Activated T-helper 1 cell treated with anti-CD3 and anti-CD28 coated beads, Interleukin-2, amount 50 U/mL, for 16 hours (primary cell): ENCODE measurements at places on chromosomes 4 and X.

DNA sequence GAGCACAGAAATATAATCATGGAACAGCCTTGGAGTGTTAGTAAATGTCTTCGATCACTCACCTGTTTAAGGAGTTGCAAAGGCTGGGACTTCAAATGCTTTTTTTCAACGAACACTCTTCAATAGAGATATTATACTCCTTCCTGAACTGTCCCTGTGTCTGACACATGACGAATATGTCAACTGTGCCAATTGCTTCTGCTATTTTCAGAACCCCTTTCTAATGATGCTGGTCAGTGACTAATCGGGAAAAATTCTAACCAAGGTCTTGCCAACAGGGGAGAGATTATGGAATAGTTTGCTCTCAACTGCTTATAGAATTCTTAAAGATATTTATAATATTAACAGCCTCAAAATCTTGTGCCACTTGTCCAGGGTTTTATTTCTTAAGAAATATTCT lies 8.5 kb upstream of the KLHL34 start:
- no peak for DNase-seq

GRCh38 chr4:120062663-120063195 lies 3.9 kb downstream of the MAD2L1 start:
- no peak for DNase-seq

DNA sequence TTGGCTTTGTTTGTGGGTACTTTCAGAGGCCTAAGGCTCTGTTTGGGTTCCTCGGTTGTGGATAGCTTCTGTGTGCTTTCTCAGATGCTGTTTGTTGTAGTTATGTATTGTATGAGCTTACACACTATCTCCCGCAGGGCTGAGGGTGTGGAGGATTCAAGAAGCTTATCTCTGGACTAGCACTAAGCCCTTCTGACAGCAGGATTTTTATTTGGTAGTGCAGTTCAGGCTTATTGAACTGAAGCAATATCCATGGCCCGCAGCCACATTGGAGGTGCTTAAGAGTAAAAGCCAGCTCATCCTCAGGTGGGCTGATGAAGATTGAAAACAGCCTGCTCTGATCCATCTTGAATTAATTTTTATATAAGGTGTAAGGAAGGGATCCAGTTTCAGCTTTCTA lies 128.2 kb downstream of the RASGEF1B start:
- DNase-seq, result no peak

DNA sequence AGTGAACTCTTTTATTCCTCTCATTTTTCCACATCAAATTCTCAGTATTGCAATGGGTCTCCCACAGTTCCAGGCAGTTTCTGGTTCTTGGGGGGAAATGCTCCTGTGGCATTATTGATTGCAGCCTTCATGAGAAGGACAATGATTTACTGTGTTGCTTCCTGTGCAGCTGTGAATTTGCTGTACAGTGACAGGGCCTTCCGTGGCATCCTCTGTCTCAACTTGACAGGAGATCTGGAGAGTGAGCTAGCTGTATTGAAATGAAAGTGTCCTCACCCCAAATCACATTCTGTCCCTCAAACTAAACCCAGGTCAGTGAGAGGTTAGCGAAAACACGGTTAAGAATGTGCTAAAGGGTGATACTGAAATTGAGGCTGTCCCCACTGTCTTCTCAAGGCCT lies 77.1 kb upstream of the ATOH1 start:
- DNase-seq, result no peak

GRCh38 chr4:21801661-21802385 lies 146.7 kb downstream of the KCNIP4 start:
- no peak for DNase-seq

GRCh38 chrX:49243166-49243565 lies 7.9 kb downstream of the CCDC22 start:
- DNase-seq, result no peak

DNA sequence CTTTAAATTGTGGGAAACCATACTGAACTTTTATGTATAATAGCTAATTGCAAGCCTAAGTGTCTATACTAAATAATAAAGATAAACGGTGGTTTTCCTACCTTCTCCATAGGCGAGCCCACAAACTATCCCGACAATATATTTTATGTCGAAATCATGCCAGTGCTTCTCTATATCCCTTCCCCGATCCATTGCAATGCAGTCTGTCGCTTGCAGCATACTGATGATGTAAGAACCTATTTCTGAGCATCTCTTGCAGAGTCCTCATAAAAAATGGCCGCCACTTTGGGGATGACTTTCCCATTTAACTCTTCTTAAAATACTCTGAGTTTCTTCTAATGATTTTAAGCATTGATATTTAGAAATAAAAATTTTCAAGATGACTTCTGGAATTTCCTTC lies 58.1 kb upstream of the TLR3 start:
- no peak for DNase-seq

- DNase-seq, result no peak
Observed at GRCh38 chr4:8754634-8755589, 116.7 kb downstream of the HMX1 start.

- no peak for DNase-seq
Observed at GRCh38 chrX:106168107-106168506, at the start of gene PWWP3B. Gene PWWP3B, plus strand, starts transcription at chrX:106168305. Its CDS starts 37,128 bp downstream, at chrX:106205433.

DNA sequence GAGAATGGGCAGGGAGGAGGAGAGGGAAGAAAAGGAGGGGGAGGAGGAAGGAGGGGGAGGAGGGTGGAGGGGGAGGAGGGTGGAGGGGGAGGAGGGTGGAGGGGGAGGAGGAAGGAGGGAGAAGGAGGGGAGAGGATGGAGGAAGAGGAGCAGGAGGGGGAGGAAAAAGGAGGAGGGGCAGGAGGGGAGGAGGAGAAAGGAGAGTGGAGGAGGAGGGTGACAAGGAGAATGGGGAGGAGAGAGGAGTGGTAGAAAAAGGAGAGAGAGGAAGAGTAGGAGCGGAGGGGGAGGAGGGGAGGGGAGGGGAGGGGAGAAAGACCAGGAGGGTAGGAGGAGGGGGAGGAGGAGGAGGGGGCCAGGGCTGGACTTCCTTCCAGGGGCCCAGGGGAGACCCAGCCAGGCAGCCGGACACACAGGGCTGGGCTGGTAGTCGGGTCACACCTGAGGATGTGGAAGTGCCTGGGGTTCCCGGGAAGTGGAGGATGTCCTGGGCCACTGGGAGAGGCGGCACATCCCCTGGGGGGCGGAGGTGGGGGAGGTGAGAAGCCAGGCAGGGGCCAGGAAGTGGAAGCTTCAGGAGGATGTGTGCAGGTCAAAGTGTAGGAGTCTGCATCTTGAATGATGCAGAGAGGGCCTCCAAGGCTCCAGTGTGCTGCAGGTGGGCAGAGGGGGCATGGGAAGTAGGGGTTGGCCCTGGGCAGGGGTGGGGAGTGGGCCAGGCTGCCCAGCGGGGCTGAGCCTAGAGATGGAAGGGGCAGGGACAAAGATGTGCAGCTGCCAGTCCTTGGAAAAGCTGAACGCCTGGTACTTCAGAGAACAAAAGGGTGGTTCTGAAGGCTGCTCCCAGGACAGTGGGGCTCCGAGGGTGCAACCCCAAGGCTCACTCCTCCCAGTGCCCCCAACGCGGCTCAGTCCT lies 18.8 kb downstream of the IL3RA start:
- DNase-seq, result no peak

DNA sequence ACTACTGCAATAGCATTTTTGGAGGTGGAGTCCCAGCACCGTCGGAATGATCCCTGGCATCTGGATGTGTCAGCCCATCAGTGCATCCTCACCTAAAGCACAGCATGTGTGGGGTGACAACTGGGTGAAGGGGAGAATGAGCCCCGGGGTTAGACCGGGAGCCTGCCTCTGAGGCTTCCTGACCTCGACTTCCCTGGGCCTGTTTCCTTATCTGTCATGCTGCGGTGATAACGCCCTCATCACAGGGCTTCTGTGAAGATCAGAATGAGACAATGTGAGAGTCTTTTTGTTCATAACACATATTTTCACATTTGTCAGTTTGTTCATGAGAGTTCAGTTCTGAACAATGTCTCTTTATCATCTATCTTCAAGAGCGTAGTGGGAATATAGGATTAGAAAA lies 31.1 kb upstream of the PDLIM3 start:
- DNase-seq, result no peak

- no peak for DNase-seq
Observed at GRCh38 chr4:38728631-38729141, 54.1 kb downstream of the TLR10 start.

DNA sequence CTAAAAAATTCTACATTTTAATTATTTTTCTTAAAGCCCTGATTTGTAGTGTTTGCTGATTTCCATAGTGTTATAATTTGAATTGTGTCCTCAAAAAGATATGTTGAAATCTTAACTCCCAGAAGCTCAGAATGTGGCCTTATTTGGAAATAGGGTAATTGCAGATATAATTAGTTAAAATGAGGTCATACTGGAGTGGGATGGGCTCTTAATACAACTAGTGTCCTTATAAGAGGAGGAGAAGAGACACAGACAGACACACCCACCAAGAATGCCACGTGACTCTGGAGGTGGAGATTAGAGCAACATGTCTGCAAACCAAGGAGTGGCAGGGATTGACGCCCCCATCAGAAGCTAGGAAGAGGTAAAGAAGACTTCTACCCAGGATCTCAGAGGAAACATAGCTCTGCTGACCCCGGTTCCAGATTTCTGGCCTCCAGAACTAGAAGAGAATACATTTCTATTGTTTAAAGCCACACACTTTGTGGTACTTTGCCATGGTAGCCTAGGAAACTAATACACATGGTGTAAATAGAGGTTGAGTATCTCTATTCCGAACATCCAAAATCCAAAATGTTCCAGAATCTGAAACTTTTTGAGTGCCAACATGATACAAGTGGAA lies 70.5 kb upstream of the IRF2 start:
- no peak for DNase-seq

GRCh38 chr4:53016099-53016820 lies 154.1 kb downstream of the RASL11B start:
- DNase-seq, result no peak

DNA sequence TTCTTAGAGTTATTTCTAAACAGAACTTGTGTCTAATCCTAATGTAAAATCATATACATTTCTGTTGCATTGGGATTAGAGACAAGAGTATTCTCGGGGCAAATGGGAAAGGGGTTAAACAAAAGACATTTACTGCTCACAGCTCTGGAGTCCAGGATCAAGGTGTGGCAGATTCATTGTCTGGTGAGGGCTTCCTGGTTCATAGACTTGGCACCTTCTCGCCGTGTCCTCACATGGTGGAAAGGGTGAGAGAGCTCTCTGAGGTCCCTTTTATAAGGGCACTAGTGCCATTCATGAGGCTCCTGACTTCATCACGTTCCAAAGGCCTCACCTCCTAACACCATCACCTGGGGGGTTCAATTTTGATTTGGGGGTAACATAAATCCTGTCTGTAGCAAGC lies 90.3 kb upstream of the PRKX start:
- no peak for DNase-seq

DNA sequence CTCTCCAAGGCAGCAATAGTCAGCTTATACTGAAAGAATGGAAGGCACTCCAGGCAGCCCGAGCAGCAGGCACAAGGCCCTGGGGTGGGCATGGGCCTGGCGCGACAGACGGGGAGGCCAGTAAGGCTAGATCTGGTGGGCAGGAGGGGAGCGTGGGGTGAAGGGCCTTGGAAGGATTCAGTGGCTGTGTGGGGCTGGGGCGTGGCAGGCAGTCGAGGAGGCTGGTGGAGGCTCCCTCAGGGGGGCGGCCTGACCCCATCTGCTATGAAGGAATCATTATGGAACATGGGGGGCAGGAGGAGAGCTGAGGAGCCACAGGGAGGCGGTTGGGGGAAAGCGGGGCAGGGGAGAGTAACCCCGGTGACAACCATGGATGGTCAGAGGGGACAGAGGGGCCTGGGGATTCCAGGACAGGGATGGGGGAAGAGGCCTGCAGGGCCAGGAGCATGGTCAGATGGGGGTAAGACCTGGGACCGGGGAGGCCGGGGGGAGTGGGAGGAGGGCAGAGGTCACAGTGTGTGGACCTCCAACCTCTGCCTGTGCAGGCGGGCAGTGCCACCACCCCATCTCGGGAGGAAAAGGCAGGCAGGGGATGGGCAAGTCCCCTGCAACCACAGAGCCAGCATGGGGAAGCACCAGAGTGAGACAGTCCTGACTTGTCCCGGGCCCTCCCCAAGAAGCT lies 70.3 kb downstream of the ACOX3 start:
- DNase-seq, result no peak

DNA sequence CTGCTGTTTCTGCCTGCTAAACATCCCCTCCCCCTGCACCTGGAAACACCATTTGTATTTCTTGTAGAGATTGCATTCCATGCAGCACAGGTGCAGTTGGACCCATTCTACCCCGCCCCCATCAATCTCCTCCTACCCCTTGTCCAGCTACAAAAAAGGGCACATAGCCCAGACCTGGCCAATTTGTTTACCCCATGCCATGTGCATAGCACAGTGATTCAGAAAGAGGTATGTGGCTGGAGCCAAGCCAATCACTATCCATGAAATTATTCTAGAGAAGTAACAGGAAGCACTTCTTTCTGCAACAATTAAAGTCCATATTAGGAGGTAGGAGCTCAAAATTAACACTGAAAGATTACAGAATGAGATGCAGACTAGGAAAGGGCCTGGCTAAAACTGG lies 20.2 kb upstream of the TMEM184C start:
- no peak for DNase-seq

DNA sequence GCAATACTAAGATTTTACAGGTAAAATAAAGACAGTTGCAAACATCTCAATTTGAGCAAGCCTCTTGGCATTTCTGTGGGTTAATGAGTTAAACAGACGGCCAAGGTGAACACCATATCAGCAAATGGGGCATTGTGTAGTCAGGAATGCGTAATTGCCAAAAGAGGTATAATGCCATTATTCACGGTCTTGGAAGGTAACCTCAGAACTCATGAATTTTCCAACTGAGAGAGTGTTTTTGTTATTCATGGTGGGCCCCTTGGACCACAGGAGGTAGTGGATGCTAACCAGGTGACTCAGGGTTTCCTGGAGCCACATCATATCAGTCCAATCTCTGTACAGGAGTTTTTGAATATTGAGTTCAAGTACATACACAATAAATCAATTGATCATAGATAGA lies 368.0 kb upstream of the TECRL start:
- DNase-seq, result no peak

DNA sequence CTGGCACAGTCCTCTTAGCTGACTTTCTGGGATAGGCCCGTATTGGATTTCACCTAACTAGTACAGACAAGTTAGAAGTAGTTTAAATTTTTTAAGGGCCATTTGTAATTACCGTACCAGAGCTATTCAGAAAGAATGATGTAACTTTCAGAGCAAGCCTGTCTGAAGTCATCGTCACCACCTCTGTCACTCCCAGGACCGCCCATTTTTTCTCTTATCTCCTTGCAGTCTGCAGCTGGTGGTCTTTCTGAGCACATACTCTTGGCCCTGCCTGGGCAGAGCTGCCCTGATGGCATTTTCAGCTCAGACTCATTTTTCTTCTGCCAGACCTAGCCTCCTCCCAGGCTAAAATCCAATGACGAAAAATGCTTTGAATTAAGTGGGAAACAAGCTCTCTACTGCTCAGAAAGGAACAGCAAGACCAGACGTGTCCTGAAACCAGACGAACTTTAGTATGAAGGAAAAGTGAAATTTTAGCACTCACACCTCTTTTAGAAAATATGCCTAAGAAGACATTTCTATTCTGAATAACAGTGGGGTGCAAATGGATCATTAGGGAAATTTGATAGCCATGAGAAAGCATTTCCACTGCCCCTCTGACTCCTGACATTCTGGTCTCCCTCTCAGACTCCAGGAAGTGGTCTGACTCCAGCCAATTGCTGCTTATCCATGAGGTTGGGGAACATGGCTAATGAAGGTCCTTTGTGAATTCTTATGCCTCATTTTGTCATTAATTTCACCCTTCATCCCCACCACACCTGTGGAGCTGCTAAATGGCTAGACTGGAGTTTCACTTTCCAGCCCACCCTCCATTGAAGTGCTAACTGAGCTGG lies 162.4 kb upstream of the GYPA start:
- no peak for DNase-seq
